MM.1S (cell line): ENCODE measurements at places on chromosomes 7 and 10.

GRCh38 chr7:66522518-66522917 is 106.2 kb upstream of the KCTD7 start:
- DNase-seq: no peak
- no peak overlapping the region for H3K4me3 ChIP-seq
- no peaks in the 10 kb centered on the region for H3K27me3 ChIP-seq
- H3K27ac ChIP-seq: no peak overlapping the region
- H3K4me1 ChIP-seq: no peaks in the 10 kb centered on the region

GRCh38 chr7:77897004-77897547 is 98.5 kb downstream of the PHTF2 start:
- no peaks in the 10 kb centered on the region for H3K27me3 ChIP-seq
- H3K36me3 ChIP-seq: no peaks in the 10 kb centered on the region
- no peak for DNase-seq
- H3K4me1 ChIP-seq: no peaks in the 10 kb centered on the region

DNA sequence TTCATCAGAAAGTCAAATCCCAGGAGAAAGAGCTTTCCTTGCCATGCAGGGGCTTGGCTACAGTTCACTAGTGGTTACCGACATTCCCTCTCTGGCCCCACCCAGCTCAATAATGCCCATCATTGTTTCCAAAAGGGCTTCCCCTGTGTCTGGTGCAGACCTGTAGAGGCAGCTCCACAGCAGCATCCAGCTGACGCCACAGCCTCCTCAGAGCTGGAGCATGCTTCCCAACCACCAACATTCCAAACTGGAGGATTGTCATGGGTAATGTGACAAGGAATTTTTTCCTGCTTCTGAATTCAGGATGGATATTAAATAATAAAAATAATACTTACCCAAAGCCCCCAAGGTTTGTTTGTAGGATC is 77.4 kb downstream of the ZNF365 start:
- no peak for DNase-seq
- no peak overlapping the region for H3K4me3 ChIP-seq
- H3K27ac ChIP-seq: no peak overlapping the region
- H3K36me3 ChIP-seq: no peaks in the 10 kb centered on the region

DNA sequence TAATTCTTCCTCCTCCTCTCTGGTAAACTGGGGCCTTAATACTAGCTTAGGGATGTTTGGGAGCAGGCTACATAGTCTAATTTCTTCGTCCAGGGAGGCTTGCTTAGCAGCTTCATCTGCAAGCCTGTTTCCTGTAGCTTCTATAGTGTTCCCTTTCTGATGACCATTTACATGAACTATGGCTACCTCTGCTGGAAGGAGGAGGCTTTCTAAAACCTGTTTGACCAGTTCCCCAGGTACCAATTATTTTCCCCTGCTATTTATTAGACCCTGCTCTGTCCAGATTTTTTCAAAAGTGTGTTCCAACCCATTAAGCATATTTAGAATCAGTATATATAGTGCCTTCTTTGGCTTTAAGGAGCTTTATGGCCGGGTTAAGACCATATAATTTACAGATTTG is 38.8 kb upstream of the DNAH11 start:
- no peaks in the 10 kb centered on the region for H3K27me3 ChIP-seq
- H3K4me1 ChIP-seq: no peaks in the 10 kb centered on the region
- DNase-seq: no peak

GRCh38 chr7:151241755-151242096 is 6.8 kb downstream of the SMARCD3 start:
- DNase-seq: no peak
- no peak overlapping the region for H3K4me3 ChIP-seq
- no peaks in the 10 kb centered on the region for H3K36me3 ChIP-seq
- peaks cover 29% of the 10 kb centered on the region for H3K27me3 ChIP-seq
- peaks cover 15% of the 10 kb centered on the region for H3K4me1 ChIP-seq

DNA sequence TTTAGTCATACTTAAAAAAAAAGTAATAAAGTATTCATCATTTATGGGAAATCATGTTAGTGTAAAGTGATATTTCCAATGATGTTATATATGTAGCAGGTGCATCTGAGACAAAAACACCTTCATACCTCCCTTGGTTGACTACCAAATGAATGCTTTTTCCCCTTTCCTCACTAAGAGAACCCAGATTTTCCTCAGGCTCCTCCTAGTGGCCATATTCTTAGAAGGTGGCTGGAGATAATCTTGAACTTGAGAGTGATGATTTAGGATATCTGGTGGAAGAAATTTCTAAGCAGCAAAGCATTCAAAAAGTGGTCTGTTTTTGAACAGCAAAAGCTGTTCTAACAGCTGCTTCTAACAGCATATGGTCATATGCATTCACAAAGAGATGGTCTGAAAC is 16.8 kb upstream of the DNAH11 start:
- no peak overlapping the region for H3K27ac ChIP-seq
- no peaks in the 10 kb centered on the region for H3K27me3 ChIP-seq
- peak; percentile 15 for DNase-seq

GRCh38 chr7:135321556-135321955 is 87.9 kb downstream of the STRA8 start:
- no peaks in the 10 kb centered on the region for H3K4me1 ChIP-seq
- no peaks in the 10 kb centered on the region for H3K36me3 ChIP-seq
- DNase-seq: no peak
- no peak overlapping the region for H3K27ac ChIP-seq
- no peaks in the 10 kb centered on the region for H3K27me3 ChIP-seq
- H3K4me3 ChIP-seq: no peak overlapping the region

DNA sequence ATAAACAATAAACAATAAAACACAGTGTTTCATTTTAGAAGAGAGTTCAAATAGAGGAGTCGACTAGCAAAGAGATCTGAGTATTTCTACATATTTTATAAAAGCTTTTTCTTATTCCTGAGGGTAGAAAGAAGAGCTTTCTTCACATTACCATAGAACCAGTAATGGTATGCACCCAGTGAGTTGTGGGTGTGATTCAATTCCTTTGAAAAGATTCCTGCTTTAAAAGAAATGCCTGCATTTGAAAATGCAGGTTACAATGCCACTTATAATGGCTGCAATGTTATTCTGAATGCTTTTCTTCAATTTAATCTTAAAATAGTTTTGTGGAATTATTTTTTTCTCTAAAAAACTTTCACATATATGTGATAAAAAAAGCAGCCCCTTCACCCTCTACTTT is 178.1 kb downstream of the CDC14C start:
- H3K36me3 ChIP-seq: no peaks in the 10 kb centered on the region
- no peaks in the 10 kb centered on the region for H3K27me3 ChIP-seq
- H3K4me3 ChIP-seq: no peak overlapping the region
- no peaks in the 10 kb centered on the region for H3K4me1 ChIP-seq
- DNase-seq: no peak

DNA sequence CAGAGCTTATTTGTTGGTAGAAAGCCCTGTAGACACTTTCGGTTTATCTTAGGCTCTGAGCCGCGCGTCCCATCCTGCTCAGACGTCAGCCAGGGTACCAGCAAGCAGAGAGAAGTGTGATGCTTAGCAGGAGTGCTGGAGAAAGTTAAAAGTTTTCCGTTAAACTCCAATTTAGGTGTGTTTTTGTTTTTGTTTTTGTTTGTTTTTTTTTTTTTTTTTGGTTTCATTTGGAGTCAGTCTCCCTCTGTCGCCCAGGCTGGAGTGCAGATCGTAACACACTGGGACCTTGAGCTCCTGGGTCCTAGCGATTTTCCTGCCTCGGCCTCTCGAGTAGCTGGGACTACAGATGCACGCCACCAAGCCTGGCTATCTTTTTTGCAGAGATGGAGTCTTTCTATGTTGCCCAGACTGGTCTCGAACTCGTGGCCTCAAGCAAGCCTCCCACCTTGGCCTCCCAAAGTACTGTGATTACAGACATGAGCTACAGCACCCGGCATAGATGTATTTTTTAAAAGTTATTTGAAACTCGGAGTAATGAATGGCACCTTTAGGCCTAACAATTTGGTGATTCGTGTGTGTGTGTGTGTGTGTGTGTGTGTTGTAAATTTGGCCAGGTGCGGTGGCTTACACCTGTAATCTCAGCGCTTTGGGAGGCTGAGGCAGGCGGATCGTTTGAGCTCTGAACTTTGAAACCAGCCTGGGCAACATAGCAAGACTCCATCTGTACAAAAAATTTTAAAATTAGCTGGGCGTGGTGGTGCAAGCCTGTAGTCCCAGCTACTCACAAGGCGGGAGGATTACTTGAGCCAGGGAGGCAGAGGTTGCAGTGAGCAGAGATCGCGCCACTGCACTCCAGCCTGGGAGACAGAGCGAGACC is 1.3 kb upstream of the HIP1 start:
- H3K36me3 ChIP-seq: no peaks in the 10 kb centered on the region
- 0 out of 2 replicates have a peak, but pooled peaks cover 5% of the 10 kb centered on the region for H3K4me1 ChIP-seq
- peak; percentile 90 for DNase-seq
- no peaks in the 10 kb centered on the region; the same call in 1 of the 2 replicates for H3K27me3 ChIP-seq
- H3K4me3 ChIP-seq: peak overlapping the region; percentile 85

- H3K36me3 ChIP-seq: no peaks in the 10 kb centered on the region
- DNase-seq: no peak
- H3K4me3 ChIP-seq: no peak overlapping the region
- H3K4me1 ChIP-seq: peaks cover 4% of the 10 kb centered on the region
These were observed 169.2 kb upstream of the AHR start for GRCh38 chr7:17129218-17129617.

- H3K4me3 ChIP-seq: no peak overlapping the region
- H3K27me3 ChIP-seq: no peaks in the 10 kb centered on the region
- no peak overlapping the region for H3K27ac ChIP-seq
- no peak for DNase-seq
- H3K4me1 ChIP-seq: no peaks in the 10 kb centered on the region
- H3K36me3 ChIP-seq: no peaks in the 10 kb centered on the region
These were observed 197.9 kb downstream of the ARHGAP12 start for GRCh38 chr10:31730776-31731175.

DNA sequence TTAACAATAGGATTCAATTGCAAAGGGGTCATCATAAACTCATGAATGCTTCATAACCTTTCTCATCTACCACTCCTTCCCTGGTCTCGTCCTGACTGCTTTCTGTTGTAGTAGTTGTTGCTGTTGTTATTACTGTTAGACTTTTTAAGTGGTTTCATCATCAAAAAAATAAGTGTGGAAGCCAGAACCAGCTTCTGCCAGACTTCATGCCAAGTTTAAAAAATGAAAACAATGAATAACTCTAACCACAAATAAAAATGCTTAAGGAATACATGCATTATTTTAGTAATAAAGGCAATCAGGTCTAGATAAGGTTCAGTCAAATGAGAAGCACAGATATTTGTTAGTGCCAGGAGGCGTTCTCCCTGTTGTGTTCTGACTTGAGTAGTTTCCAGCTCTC is 85.4 kb downstream of the PCLO start:
- DNase-seq: no peak
- H3K4me3 ChIP-seq: no peak overlapping the region
- H3K27me3 ChIP-seq: no peaks in the 10 kb centered on the region

- H3K27me3 ChIP-seq: no peaks in the 10 kb centered on the region
- no peak overlapping the region for H3K27ac ChIP-seq
- no peaks in the 10 kb centered on the region for H3K36me3 ChIP-seq
- peak overlapping the region; percentile 80 for H3K4me3 ChIP-seq
- peaks cover 4% of the 10 kb centered on the region; the same call in 1 of the 2 replicates for H3K4me1 ChIP-seq
These were observed 48.4 kb downstream of the GRID2IP start for GRCh38 chr7:6502886-6503285.

DNA sequence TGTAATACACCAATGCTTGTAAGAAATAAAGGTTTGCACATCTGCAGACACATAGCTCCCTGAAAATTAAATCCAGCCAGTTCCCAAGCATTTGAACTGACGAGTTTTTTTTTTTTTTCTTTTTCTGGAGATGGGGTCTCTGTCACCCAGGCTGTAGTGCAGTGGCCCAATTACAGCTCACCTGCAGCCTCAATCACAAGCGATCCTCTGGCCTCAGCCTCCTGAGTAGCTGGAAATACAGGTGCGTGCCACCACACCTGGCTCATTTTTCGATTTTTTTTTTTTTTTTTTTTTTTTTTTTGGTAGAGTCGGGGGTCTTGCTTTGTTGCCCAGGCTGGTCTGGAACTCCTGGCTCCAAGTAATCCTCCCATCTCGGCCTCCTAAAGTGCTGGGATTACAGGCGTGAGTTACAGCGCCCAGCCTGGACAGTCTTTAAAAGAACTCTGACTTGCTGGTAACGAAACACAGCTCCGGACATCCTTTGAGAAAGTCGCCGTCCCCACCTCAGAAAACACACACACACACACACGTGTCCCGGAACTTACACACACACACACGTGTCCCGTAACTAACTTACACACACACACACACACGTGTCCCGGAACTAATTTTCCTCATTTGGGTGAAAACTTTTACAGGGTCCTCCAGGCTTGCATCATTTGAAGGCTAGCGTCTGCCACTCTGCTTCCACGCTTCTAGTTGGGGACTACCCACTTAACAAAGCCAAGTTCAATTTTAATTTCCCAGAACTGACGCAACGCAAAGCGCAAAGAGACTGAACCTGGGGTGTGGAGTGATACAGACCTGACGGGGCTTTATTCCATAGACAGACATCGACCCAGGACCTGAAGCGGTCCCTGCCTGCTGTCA is 18.6 kb downstream of the OCM2 start:
- H3K27me3 ChIP-seq: no peaks in the 10 kb centered on the region
- H3K36me3 ChIP-seq: no peaks in the 10 kb centered on the region
- peak; percentile 33 for DNase-seq
- peak overlapping the region; percentile 98 for H3K4me3 ChIP-seq
- 0 out of 2 replicates have a peak, but pooled peaks cover 3% of the 10 kb centered on the region for H3K4me1 ChIP-seq
- peak overlapping the region; percentile 53; the same call in 1 of the 2 replicates for H3K27ac ChIP-seq

- H3K27me3 ChIP-seq: no peaks in the 10 kb centered on the region
- DNase-seq: no peak
- H3K36me3 ChIP-seq: no peaks in the 10 kb centered on the region
- H3K4me3 ChIP-seq: no peak overlapping the region
These were observed 105.8 kb upstream of the ANK3 start for GRCh38 chr10:60495338-60496055.

- no peak overlapping the region for H3K27ac ChIP-seq
- H3K36me3 ChIP-seq: peaks cover 4% of the 10 kb centered on the region
- no peak overlapping the region for H3K4me3 ChIP-seq
- H3K4me1 ChIP-seq: peaks cover 15% of the 10 kb centered on the region
- H3K27me3 ChIP-seq: no peaks in the 10 kb centered on the region
These were observed 1.6 kb upstream of the COPS6 start for GRCh38 chr7:100087055-100087750.

- H3K4me3 ChIP-seq: peak overlapping the region; percentile 99
- no peaks in the 10 kb centered on the region for H3K27me3 ChIP-seq
- no peak overlapping the region for H3K27ac ChIP-seq
- peaks cover 23% of the 10 kb centered on the region for H3K4me1 ChIP-seq
These were observed 1.3 kb upstream of the SCD start for GRCh38 chr10:100345570-100346330.

- DNase-seq: no peak
- no peaks in the 10 kb centered on the region for H3K4me1 ChIP-seq
- H3K27ac ChIP-seq: no peak overlapping the region
- H3K27me3 ChIP-seq: no peaks in the 10 kb centered on the region
These were observed 55.0 kb downstream of the BICC1 start for GRCh38 chr10:58567652-58568051.

- H3K4me1 ChIP-seq: no peaks in the 10 kb centered on the region
- H3K27ac ChIP-seq: no peak overlapping the region
- DNase-seq: no peak
- no peaks in the 10 kb centered on the region for H3K36me3 ChIP-seq
These were observed 438.1 kb downstream of the SUGCT start for GRCh38 chr7:40572810-40573465.
